ENCODE measurements at places on chromosomes 6 and 20.
A peak's percentile ranks its signal among the peaks of the same experiment; 100 is the strongest.

DNA sequence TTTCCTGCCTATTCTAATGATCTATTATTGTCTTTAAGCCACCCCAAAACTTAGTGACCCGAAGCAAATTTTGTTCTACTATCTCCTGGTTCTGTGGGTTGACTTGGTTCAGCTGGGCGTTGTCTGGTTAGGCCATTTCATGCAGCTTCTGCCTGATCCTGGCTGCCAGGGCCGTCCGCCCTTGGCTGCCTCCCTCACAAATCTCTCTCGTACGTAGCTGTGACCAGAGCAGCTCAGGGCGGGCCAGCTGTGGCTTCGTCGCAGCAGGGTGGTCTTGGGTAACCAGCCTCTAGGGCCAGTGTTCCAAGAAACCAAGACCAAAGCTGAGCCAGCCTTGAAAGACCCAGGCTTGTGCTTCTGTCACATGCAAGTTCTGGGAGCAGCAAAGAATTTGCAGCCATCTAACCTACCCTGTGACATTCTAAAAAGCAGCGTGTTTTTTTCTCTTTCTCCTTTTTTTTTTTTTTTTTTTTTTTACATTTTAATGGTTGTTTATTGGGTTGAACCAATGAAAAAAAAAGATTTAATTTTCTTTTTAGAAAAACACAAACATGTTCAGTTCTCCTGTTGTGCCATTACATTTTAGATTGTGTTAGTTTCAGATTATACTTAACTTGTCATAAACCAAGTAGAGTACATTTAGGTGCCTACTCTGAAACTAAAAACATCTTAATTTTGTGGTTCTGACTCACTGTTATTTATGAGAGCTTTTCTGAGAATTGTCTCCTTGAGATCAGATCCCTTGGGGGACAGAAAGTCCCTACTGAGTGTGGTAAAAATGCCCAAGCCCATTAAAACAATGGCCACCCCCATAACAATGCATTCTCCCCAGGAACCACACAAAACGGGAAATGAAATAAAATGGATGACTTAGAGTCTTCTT lies 83.9 kb downstream of the ZDHHC14 start:
- no peak for DNase-seq

GRCh38 chr20:34495307-34495706 lies 20.9 kb upstream of the DYNLRB1 start:
- DNase-seq, result no peak

- DNase-seq, result no peak
Measured at GRCh38 chr6:134323698-134324097, 5.8 kb upstream of the SGK1 start.

GRCh38 chr20:5433352-5433751 lies 116.6 kb upstream of the PROKR2 start:
- no peak for DNase-seq

DNA sequence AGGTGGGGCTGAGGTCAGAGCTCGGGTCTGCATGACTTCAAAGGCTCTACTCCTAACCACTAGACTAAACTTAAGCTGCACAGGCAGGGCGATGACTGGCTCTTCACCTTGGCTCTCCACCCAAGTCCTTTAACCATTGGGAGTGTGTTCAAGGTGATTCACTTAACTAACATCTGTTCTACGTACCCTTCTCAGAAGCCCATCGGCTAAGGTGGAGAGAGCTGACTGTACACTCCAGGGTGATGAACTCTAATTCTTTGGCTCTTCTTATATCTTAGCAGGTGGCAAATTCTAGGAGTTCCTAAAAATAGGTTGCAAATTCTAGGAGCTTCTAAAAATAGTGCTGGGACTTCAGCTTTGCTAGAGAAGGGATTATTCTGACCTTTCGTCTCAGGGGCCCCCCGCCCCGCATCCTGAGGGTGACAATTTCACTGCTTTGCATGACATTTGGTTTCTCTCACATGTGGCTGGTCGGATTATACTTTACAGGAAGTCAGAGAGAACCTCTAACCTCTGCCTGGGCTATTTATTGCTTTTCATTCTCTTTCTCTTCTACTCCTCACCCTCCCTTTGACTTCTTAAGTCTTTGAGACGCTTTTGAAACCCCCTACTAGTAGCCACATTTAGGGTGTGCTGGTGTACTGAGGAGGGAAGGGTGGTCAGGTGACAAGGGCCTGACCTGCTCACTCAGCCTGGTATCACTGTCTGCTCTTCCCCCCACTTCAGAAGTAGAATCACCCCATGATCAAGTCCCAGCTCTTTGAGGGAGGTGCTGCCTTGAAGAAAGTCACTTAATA lies 55.5 kb downstream of the PRDM1 start:
- DNase-seq, result peak; percentile 39

DNA sequence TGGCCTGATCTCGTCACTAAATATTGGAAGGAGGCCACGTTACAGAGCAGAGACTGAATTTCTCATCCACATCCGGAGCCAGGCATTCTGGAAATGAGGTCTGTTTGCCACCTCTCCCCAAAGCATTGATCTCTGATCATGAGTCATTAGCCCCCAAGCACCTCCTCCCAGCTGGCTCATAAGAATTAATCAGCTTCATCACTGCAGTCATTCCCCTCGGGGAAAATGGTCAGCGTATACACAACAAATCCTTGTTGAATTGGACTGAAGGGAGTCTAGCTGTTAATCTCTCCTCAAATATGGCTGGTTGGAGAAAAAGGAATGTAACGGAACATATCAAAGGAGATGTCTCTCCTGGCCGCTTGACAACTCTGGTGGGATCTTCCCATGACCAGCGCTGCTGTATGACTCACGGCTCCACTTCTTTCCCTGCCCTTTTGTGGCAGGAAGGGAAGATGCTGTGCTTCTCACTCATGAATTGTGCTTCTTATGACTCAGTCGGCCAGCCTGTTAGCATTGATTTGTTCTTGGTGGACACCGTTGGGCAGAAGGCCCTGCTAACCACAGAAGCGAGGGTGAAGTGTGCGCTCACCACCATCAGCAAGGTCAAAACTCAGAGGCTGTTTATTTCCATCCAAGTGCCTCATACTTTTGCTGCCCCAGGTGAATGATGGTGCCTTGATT lies 76.7 kb downstream of the RNF182 start:
- no peak for DNase-seq

GRCh38 chr6:105609375-105609991 lies 206.6 kb upstream of the PREP start:
- no peak for DNase-seq

Data from T-helper 2 cell (primary cell).